ENCODE measurements at places on chromosomes 2 and 18.

- no peak for DNase-seq
- no peaks in the 10 kb centered on the region for H3K4me1 ChIP-seq
- no peaks in the 10 kb centered on the region for H3K36me3 ChIP-seq
- H3K27ac ChIP-seq: no peak overlapping the region
- H3K4me3 ChIP-seq: no peak overlapping the region
Measured at GRCh38 chr2:65786007-65786717, 353.8 kb upstream of the SPRED2 start.

DNA sequence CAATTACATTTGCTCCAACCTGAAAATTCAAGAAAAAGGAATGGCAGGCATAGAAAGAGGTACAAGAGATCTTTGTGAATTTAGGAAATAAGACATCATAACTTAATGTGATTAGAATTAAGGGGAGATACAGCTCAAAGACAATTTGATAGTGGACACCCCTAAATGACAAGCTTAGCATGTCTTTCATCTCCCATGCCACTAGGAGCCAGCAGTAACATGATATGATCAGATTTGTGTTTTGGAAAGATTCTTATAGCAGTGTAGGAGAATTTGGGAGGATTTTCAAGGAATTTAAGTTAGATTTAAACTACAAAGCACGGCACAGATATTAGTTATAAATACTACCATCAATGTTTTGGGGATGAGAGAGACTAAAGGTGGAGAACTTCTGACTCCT lies 340.8 kb downstream of the RDH14 start:
- H3K4me3 ChIP-seq: no peak overlapping the region
- no peak overlapping the region for H3K27ac ChIP-seq
- DNase-seq: no peak

DNA sequence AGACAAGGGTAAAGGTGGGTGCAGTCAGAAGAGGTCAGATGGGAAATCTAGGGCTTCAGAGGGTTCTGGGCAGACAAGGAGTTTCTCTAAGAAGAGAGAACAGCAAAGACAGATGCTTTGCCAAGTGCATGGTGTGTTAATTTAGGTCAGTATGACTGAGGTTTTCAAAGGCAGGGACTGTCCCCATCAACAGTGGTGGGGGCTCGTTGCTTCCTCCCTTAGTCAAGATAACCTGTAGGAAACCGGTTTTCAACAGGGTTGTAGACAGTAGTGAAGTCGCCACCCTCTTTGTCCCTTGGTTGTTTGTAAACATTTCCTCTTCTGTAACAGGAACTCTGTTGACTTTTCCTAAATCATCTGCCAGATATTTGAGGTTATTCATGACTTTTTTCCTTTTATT lies 11.6 kb downstream of the RAB12 start:
- no peaks in the 10 kb centered on the region for H3K27me3 ChIP-seq
- H3K27ac ChIP-seq: no peak overlapping the region
- peaks cover 79% of the 10 kb centered on the region for H3K4me1 ChIP-seq
- no peak for DNase-seq
- peaks cover 59% of the 10 kb centered on the region for H3K36me3 ChIP-seq

GRCh38 chr18:62045316-62045715 lies 141.5 kb downstream of the PIGN start:
- no peaks in the 10 kb centered on the region for H3K27me3 ChIP-seq
- no peak overlapping the region for H3K4me3 ChIP-seq
- H3K4me1 ChIP-seq: no peaks in the 10 kb centered on the region
- DNase-seq: no peak
- H3K27ac ChIP-seq: no peak overlapping the region
- peaks cover 34% of the 10 kb centered on the region for H3K36me3 ChIP-seq

GRCh38 chr18:45268583-45268982 lies 346.7 kb upstream of the SLC14A2 start:
- no peaks in the 10 kb centered on the region for H3K36me3 ChIP-seq
- no peaks in the 10 kb centered on the region for H3K4me1 ChIP-seq
- H3K4me3 ChIP-seq: no peak overlapping the region
- H3K27ac ChIP-seq: no peak overlapping the region
- peaks cover 5% of the 10 kb centered on the region for H3K27me3 ChIP-seq

GRCh38 chr18:50151926-50152325 lies 43.0 kb downstream of the MYO5B start:
- H3K36me3 ChIP-seq: no peaks in the 10 kb centered on the region
- H3K27me3 ChIP-seq: no peaks in the 10 kb centered on the region
- no peaks in the 10 kb centered on the region for H3K4me1 ChIP-seq
- no peak overlapping the region for H3K4me3 ChIP-seq

GRCh38 chr18:45715212-45715780 lies 8.7 kb upstream of the SLC14A1 start:
- H3K27ac ChIP-seq: no peak overlapping the region
- no peaks in the 10 kb centered on the region for H3K36me3 ChIP-seq
- no peak for DNase-seq
- peaks cover 3% of the 10 kb centered on the region for H3K4me1 ChIP-seq
- H3K27me3 ChIP-seq: no peaks in the 10 kb centered on the region

DNA sequence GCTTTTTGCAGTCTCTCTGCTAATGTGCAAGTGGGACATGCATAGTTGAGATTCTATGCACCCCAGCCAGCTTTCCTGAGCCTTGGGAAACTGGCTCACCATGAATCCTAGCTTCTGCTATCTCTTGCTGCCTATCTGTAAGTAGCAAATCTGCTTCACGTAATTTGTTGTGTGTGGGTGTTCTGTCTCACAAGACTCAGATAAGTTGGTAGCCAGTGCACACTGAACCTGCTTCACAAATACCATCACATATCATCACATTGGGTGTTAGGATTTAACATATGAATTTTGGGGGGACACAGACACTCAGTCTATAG lies 13.9 kb upstream of the VRK2 start:
- H3K27ac ChIP-seq: peak overlapping the region; percentile 59
- no peaks in the 10 kb centered on the region for H3K27me3 ChIP-seq
- peak overlapping the region; percentile 16 for H3K4me3 ChIP-seq
- H3K36me3 ChIP-seq: peaks cover 1% of the 10 kb centered on the region
- peaks cover 59% of the 10 kb centered on the region for H3K4me1 ChIP-seq

GRCh38 chr2:65514555-65515195 lies 82.3 kb upstream of the SPRED2 start:
- DNase-seq: no peak
- no peak overlapping the region for H3K27ac ChIP-seq
- peaks cover 4% of the 10 kb centered on the region for H3K27me3 ChIP-seq
- no peaks in the 10 kb centered on the region for H3K36me3 ChIP-seq
- H3K4me1 ChIP-seq: no peaks in the 10 kb centered on the region
- no peak overlapping the region for H3K4me3 ChIP-seq

- H3K4me1 ChIP-seq: no peaks in the 10 kb centered on the region
- H3K36me3 ChIP-seq: no peaks in the 10 kb centered on the region
- no peaks in the 10 kb centered on the region for H3K27me3 ChIP-seq
- DNase-seq: no peak
- H3K27ac ChIP-seq: no peak overlapping the region
- H3K4me3 ChIP-seq: no peak overlapping the region
Measured at GRCh38 chr2:182375862-182376261, 51.0 kb downstream of the PDE1A start.

DNA sequence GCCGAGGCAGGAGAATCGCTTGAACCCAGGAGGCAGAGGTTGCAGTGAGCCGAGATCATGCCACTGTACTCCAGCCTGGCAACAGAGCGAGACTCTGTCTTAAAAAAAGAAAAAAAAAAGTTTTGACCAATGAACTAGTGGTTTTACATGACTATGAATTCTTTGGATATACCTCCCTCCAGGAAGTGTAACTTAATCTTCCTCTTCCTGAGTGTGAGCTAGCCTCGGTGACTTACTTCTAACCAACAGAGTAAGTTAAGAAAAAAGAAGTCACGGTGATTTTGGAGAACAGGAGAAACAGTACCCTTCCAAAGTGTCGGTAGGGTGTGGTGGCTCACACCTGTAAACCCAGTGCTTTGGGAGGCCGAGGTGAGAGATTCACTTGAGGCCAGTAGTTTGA lies 7.1 kb downstream of the TIA1 start:
- H3K27ac ChIP-seq: no peak overlapping the region
- H3K4me3 ChIP-seq: no peak overlapping the region
- DNase-seq: no peak
- H3K27me3 ChIP-seq: no peaks in the 10 kb centered on the region
- H3K36me3 ChIP-seq: peaks cover 37% of the 10 kb centered on the region
- peaks cover 39% of the 10 kb centered on the region for H3K4me1 ChIP-seq

DNA sequence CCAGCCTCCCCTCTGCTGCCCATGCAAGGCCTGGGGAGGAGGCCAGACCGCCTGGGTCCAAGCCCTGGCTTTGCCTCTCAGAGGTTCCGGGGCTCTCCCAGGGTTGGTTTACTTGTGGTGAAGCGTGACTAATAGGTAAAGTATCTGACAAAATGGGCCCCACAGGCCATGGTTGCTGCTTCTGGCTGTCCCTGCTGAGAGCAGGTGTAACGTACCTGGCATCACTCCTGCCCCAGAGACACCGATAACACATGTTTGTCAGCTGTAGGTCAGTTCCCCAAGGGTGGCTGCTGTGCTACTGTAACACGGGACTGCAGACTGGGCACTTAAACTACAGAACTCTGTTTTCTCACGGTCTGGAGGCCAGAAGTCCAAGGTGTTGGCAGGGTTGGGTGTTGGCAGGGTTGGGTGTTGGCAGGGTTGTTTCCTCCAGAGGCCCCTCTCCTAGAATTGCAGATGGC lies 34.1 kb downstream of the ODC1 start:
- peaks cover 59% of the 10 kb centered on the region for H3K4me1 ChIP-seq
- peaks cover 3% of the 10 kb centered on the region for H3K36me3 ChIP-seq
- no peak for DNase-seq

- no peaks in the 10 kb centered on the region for H3K36me3 ChIP-seq
- no peak overlapping the region for H3K4me3 ChIP-seq
- DNase-seq: no peak
- H3K27ac ChIP-seq: no peak overlapping the region
- peaks cover 31% of the 10 kb centered on the region for H3K27me3 ChIP-seq
Measured at GRCh38 chr2:237290261-237290660, 123.7 kb downstream of the COL6A3 start.

GRCh38 chr2:112879491-112880041 lies 31.4 kb upstream of the IL37 start:
- H3K4me3 ChIP-seq: no peak overlapping the region
- H3K36me3 ChIP-seq: no peaks in the 10 kb centered on the region
- H3K27me3 ChIP-seq: no peaks in the 10 kb centered on the region
- peak overlapping the region; percentile 77 for H3K27ac ChIP-seq
- peaks cover 26% of the 10 kb centered on the region for H3K4me1 ChIP-seq

DNA sequence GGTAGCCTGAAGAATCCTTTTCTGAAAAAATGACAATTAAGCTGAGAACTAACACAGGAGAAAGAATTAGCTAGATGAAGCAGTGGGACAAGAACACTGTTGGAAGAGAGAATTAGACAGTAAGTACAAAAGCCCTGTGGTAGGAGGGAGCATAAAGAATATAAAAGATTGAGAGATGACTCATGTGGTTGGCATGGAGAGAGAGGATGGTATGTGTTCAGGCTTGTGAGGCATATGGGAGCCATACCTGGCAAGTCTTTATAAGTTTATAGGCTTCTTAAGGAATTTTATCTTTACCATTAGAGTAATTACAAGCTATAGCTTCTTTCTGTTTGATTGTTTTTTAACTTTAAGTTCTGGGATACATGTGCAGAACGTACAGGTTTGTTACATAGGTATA lies 325.0 kb downstream of the ARL6IP6 start:
- DNase-seq: no peak
- H3K4me1 ChIP-seq: no peaks in the 10 kb centered on the region
- no peaks in the 10 kb centered on the region for H3K27me3 ChIP-seq
- no peak overlapping the region for H3K4me3 ChIP-seq

GRCh38 chr2:237552908-237553307 lies 13.5 kb upstream of the PRLH start:
- DNase-seq: no peak
- no peak overlapping the region for H3K27ac ChIP-seq
- no peaks in the 10 kb centered on the region for H3K4me1 ChIP-seq
- H3K27me3 ChIP-seq: peaks cover 11% of the 10 kb centered on the region
- no peaks in the 10 kb centered on the region for H3K36me3 ChIP-seq

DNA sequence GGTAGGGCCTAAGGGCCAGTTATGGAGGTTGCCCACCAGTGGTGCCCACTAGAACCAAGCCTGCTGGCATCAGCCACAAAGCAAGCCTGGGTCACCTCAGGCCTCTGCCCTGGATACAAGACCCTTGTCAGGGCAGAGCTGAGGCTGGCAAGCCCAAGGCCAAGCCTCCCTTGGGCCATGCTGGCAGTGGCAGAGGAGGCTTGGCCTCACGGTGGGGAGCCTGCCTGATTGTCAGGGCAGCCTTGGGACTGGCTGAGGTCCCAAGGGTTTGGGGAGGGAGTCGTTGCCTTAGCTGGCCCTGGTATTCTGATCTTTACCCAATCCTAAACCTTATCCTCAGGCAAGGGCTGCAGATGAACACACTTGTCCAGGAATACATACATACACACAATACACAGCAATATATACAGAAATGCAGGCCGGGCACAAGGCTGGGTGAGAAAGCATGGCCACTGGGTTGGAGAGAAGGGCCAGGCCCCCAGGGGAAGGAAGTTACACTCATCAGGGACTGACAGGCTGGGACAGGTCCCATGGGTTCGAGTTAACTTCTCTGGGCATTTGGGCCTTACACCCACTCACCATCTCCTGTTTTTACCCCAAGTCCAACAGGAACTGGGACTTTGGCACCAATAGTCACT lies 21.0 kb downstream of the CCT7 start:
- no peak overlapping the region for H3K4me3 ChIP-seq
- H3K36me3 ChIP-seq: peaks cover 65% of the 10 kb centered on the region
- DNase-seq: no peak
- H3K27ac ChIP-seq: no peak overlapping the region

GRCh38 chr2:127355407-127356008 lies 32.3 kb downstream of the MAP3K2 start:
- peaks cover 2% of the 10 kb centered on the region for H3K36me3 ChIP-seq
- H3K27me3 ChIP-seq: no peaks in the 10 kb centered on the region
- H3K4me3 ChIP-seq: no peak overlapping the region
- H3K4me1 ChIP-seq: peaks cover 58% of the 10 kb centered on the region
- DNase-seq: no peak

GRCh38 chr18:45774065-45774521 lies 50.1 kb downstream of the SLC14A1 start:
- H3K36me3 ChIP-seq: no peaks in the 10 kb centered on the region
- DNase-seq: no peak
- no peak overlapping the region for H3K27ac ChIP-seq
- peaks cover 45% of the 10 kb centered on the region for H3K27me3 ChIP-seq
- peaks cover 25% of the 10 kb centered on the region for H3K4me1 ChIP-seq

GRCh38 chr2:61924895-61925663 lies 19.6 kb downstream of the COMMD1 start:
- no peak for DNase-seq
- no peak overlapping the region for H3K4me3 ChIP-seq
- peaks cover 8% of the 10 kb centered on the region for H3K36me3 ChIP-seq
- peaks cover 9% of the 10 kb centered on the region for H3K4me1 ChIP-seq

GRCh38 chr2:72576459-72576858 lies 249.4 kb downstream of the EXOC6B start:
- no peak for DNase-seq
- H3K27ac ChIP-seq: no peak overlapping the region
- no peaks in the 10 kb centered on the region for H3K4me1 ChIP-seq
- H3K36me3 ChIP-seq: no peaks in the 10 kb centered on the region

- no peak overlapping the region for H3K27ac ChIP-seq
- DNase-seq: no peak
- H3K4me3 ChIP-seq: no peak overlapping the region
- peaks cover 24% of the 10 kb centered on the region for H3K4me1 ChIP-seq
Measured at GRCh38 chr2:168136392-168136977, 110.9 kb downstream of the STK39 start.

GRCh38 chr18:77103187-77103850 lies 29.3 kb downstream of the MBP start:
- H3K27me3 ChIP-seq: no peaks in the 10 kb centered on the region
- no peak for DNase-seq
- peak overlapping the region; percentile 95 for H3K27ac ChIP-seq
- H3K4me3 ChIP-seq: no peak overlapping the region

GRCh38 chr18:56285387-56286065 lies 352.9 kb downstream of the TXNL1 start:
- H3K27me3 ChIP-seq: no peaks in the 10 kb centered on the region
- no peak overlapping the region for H3K4me3 ChIP-seq
- DNase-seq: no peak
- no peaks in the 10 kb centered on the region for H3K36me3 ChIP-seq
- H3K4me1 ChIP-seq: peaks cover 18% of the 10 kb centered on the region

All from activated B cell treated with CpG ODN at 0.5 μM for 24 hours (primary cell).